Thoracic aorta (tissue), 2 donors: ENCODE measurements at places on chromosomes 2 and 18. TPM values are rescaled to one million over a fixed set of nuclear protein-coding genes. Genes with fewer than 3 reads are reported as not detected.

DNA sequence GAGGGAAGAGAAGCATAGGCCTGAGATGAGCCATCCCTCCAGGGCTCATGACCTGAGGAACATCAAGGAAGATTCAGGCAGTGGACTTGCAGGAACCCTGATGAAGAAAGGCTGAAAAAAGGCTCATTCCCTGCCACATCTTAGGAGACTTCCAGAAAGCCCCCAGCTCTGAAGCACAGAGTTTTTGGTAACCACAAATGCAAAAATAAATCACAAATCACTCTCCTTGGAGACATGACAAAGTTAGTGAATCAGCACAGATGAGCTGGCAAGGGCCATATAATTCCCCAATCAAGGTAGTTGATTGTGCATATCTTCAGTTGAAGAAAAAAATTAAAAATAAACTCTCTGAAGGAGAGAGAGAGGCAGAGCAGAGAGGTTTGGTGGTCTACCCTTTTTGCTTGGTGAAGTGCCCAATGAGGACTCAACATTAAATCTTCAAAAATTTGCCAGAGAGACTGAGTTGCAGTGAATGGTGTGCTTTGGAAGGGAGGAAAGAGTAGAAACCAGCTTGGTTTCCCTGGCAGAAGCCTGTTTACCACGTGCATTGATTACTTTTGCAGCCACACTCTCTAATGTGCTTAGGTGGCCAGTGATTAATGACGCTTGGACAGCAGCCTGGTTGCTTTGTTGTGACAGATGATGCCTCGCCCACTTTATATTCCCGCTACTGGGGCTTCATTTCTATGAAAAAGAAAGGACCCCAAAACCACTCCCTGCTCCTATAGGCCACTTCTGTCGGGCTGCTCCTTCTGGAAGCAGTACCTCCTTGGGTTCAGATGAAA is 257.4 kb upstream of the SLC14A2 start:
- no peaks in the 10 kb centered on the region for H3K27me3 ChIP-seq
- no peak for DNase-seq
- no peak overlapping the region for H3K4me3 ChIP-seq
- H3K4me1 ChIP-seq = no peaks in the 10 kb centered on the region
- H3K27ac ChIP-seq = no peak overlapping the region
- H3K36me3 ChIP-seq = no peaks in the 10 kb centered on the region

DNA sequence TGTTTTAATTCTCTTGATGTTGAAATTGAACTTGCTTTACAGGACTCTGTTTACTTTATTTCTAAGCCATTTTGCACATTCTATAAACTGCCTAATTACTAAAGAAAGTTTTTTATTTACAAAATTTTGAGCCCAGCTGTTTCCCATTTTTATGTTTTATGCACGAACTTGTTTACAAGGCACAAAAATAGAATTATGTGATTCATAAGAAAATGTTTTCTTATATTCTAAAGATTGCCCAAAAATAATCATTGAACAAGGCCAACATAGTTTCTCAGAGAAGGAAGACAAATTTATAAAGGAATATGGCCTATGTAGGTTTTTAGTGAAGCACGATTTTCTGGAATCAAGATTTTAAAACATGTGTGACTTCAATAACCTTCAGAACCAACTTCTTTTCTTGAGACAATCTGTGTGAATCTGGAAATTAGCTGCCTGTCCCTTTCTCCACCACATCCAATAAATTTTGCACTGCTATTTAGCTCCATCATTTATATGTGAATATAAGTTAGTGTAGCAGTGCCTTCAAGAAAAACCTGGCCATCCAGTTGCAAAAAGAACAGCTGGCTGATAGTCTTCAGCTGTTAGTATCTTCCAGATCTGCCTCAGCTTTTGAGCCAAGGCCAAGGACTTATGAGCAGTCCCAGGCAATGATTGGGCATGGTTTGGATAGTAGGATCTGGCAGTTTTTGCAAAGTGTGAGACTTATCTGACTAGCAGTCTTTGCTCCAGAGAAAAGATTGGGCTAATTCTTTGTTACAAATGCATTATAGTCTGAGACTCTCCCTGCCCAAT is 253.2 kb upstream of the COL3A1 start:
- H3K4me3 ChIP-seq = no peak overlapping the region
- H3K36me3 ChIP-seq = no peaks in the 10 kb centered on the region
- H3K4me1 ChIP-seq = no peaks in the 10 kb centered on the region
- no peak for DNase-seq

GRCh38 chr2:169822036-169822435 is 2.7 kb downstream of the METTL5 start:
- H3K27ac ChIP-seq = peak overlapping the region; percentile 40
- peak overlapping the region; percentile 86 for H3K4me3 ChIP-seq
- H3K36me3 ChIP-seq = peaks cover 5% of the 10 kb centered on the region
- DNase-seq = no peak

- H3K27me3 ChIP-seq = no peaks in the 10 kb centered on the region
- DNase-seq = no peak
- no peak overlapping the region for H3K27ac ChIP-seq
- H3K4me3 ChIP-seq = no peak overlapping the region
- H3K36me3 ChIP-seq = no peaks in the 10 kb centered on the region
- no peaks in the 10 kb centered on the region for H3K4me1 ChIP-seq
These were observed 14.1 kb upstream of the MYCN start for GRCh38 chr2:15926252-15926651.

DNA sequence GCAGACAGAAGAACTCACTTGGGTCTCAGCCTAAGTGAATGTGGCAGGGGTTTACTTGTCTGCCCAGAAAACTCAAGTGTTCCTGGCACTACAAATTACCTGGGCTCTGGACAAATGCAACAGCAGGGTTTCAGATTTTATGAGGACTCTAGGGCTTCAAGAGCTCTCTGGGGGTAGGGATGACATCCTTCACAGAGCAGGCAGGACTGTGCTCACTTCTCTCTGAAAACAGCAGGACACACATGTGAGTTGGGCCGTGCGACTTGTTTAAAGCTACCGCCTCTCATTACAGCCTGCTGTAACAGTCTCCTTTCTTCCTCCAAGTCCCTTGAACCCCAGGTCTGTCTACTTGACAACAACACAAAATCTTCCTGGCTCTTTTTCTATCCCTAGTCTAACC is 212.6 kb downstream of the EN1 start:
- H3K36me3 ChIP-seq = no peaks in the 10 kb centered on the region
- H3K4me1 ChIP-seq = no peaks in the 10 kb centered on the region
- no peak for DNase-seq
- no peak overlapping the region for H3K27ac ChIP-seq

DNA sequence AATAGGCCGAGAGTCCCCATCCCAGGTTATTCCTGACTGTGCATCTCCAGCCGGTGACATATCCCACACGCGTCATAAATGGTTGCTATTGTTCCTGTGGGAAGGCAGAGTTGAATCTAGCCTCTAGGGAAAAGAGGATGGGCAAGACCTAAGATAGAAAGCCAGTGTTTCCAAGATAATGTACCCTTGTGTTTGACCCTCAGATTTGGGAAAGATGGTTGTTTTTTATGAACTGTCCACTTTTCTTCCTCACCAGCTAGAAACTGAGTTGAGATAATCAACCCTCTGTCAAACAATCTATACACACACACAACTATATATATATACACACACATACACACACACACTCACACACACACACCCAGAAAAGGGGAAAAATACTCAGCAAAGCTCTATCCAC is 131.0 kb downstream of the PRKCE start:
- H3K27me3 ChIP-seq = no peaks in the 10 kb centered on the region
- no peak for DNase-seq
- H3K36me3 ChIP-seq = no peaks in the 10 kb centered on the region
- no peaks in the 10 kb centered on the region for H3K4me1 ChIP-seq

GRCh38 chr2:186098821-186099220 is 360.2 kb downstream of the FSIP2 start:
- H3K4me1 ChIP-seq = no peaks in the 10 kb centered on the region
- H3K27ac ChIP-seq = no peak overlapping the region
- no peak overlapping the region for H3K4me3 ChIP-seq
- DNase-seq = no peak
- H3K27me3 ChIP-seq = no peaks in the 10 kb centered on the region
- H3K36me3 ChIP-seq = no peaks in the 10 kb centered on the region

DNA sequence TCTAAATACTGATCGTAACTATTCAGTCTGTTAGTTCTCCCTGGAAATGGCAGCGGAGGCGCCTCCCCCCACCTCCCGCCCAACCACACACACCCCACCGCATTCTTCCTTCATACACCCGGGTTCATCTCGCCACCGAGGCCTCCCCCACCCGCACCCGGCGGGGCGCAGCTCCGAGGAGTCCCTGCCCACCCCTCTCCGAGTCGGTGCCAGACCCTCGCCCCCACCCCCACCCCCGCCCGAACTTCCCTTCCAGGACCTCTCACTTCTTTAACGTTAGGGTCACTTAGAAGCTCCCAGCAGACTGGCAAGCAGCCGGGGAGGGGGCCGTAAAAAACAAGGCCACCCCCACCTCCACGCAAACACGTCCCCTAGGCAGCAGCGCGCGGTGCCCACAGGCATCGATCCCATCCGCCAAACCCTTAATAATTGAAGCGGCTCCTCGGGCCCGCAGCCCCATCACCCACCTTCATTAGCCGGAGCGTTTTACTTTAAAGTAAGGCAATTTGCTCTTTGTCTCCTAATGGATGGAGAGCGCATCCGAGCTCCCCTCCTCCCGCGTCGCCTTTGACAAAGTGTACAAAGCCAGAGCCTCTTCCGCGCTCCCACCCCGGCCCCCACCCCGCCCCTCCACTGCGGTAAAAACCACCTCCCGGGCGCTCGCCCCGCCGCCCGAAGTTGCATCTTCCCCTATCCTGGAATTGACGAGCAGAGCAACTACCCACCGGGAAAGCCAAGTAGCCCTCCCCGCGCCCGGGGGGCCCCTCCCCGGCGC is 624 bp downstream of the ZNF516 start:
- peak overlapping the region; percentile 71 for H3K4me3 ChIP-seq
- H3K4me1 ChIP-seq = no peaks in the 10 kb centered on the region
- DNase-seq = no peak
- no peak overlapping the region for H3K27ac ChIP-seq
- H3K36me3 ChIP-seq = no peaks in the 10 kb centered on the region

- H3K4me3 ChIP-seq = no peak overlapping the region
- H3K27ac ChIP-seq = peak overlapping the region; percentile 58
- no peak for DNase-seq
- peaks cover 24% of the 10 kb centered on the region for H3K36me3 ChIP-seq
- H3K4me1 ChIP-seq = peaks cover 30% of the 10 kb centered on the region
- no peaks in the 10 kb centered on the region for H3K27me3 ChIP-seq
These were observed 211.2 kb downstream of the TNS1 start for GRCh38 chr2:217791551-217791950.

- no peaks in the 10 kb centered on the region for H3K4me1 ChIP-seq
- DNase-seq = no peak
- no peak overlapping the region for H3K27ac ChIP-seq
- H3K4me3 ChIP-seq = no peak overlapping the region
These were observed 109.0 kb upstream of the KCNJ3 start for GRCh38 chr2:154589514-154589913.

GRCh38 chr2:164992818-164993217 is 37.5 kb upstream of the SLC38A11 start:
- H3K4me3 ChIP-seq = no peak overlapping the region
- no peaks in the 10 kb centered on the region for H3K27me3 ChIP-seq
- peaks cover 19% of the 10 kb centered on the region for H3K4me1 ChIP-seq

GRCh38 chr2:236852100-236852976 is 233.4 kb upstream of the COPS8 start:
- H3K4me3 ChIP-seq = no peak overlapping the region
- DNase-seq = no peak
- H3K4me1 ChIP-seq = no peaks in the 10 kb centered on the region

GRCh38 chr2:75432761-75433361 is 127.9 kb downstream of the EVA1A start:
- H3K36me3 ChIP-seq = no peaks in the 10 kb centered on the region
- H3K27me3 ChIP-seq = no peaks in the 10 kb centered on the region
- H3K4me1 ChIP-seq = no peaks in the 10 kb centered on the region
- DNase-seq = no peak
- no peak overlapping the region for H3K4me3 ChIP-seq
- no peak overlapping the region for H3K27ac ChIP-seq

DNA sequence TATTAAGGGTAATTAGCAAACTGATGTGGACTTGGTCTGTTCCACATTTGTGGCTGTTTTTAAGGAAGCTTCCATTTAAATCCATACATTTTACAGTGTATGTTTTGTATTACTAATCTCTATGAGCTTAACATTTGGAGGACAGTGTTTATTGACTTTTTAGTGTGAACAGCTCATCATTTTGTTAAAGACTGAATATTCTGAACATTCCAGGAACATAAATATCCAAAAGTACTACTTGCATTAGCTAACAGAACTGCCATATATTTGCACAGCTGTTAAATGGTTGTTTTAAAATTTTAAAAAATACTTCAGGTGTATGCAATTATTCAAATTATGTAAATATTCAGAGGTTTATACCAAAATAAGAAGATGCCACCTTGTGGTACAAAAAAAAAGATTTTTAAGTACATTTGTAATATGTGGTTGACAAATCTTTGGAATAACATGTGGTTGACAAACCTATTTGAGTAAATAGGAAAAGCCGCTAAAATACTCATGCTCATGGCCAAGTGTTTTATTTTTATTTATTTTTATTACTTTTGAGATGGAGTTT is 439.7 kb upstream of the FANCL start:
- H3K27me3 ChIP-seq = no peaks in the 10 kb centered on the region
- no peaks in the 10 kb centered on the region for H3K4me1 ChIP-seq
- DNase-seq = no peak

GRCh38 chr2:110657724-110658305 is 20.0 kb downstream of the BUB1 start:
- no peak for DNase-seq
- H3K27ac ChIP-seq = no peak overlapping the region
- H3K27me3 ChIP-seq = no peaks in the 10 kb centered on the region

DNA sequence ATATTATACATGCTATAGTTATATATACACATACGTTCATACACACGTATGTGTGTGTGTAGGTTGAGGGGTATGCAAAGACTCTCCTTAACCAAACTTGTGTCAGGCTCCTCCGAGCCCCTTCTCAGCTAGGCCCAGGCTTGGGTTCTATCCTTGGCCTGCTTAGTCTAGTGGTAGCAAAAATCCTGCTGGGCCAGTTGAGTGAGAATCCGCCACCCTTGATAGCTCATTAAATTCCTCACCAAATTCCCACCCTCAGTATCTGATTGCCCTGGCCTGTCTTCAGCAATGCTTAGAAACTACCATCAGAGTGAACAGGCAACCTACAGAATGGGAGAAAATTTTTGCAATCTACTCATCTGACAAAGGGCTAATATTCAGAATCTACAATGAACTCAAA is 126.5 kb downstream of the TSN start:
- no peak overlapping the region for H3K4me3 ChIP-seq
- no peak for DNase-seq
- H3K27me3 ChIP-seq = no peaks in the 10 kb centered on the region
- H3K27ac ChIP-seq = no peak overlapping the region

- H3K4me1 ChIP-seq = peaks cover 3% of the 10 kb centered on the region
- H3K27me3 ChIP-seq = no peaks in the 10 kb centered on the region
- H3K27ac ChIP-seq = peak within 1 kb of the TSS; percentile 84
- DNase-seq = peak; percentile 41
- H3K4me3 ChIP-seq = peak within 1 kb of the TSS; percentile 83
These were observed at the start of gene MRPS5 for GRCh38 chr2:95121407-95122196. TSS of gene MRPS5 (minus strand) at chr2:95121808. CDS start at chr2:95121791, 17 bp downstream.

- no peaks in the 10 kb centered on the region for H3K27me3 ChIP-seq
- peaks cover 20% of the 10 kb centered on the region for H3K4me1 ChIP-seq
- no peaks in the 10 kb centered on the region for H3K36me3 ChIP-seq
- no peak overlapping the region for H3K27ac ChIP-seq
- DNase-seq = no peak
- no peak overlapping the region for H3K4me3 ChIP-seq
These were observed 21.6 kb downstream of the DNMT3A start for GRCh38 chr2:25320077-25320476.

NR4A2 gene
- total RNA-seq = 4.4 TPM

PMAIP1 gene
- not detected for total RNA-seq

GORASP2 gene
- total RNA-seq = 46.3 TPM

TMEM178A gene
- 6.5 TPM for total RNA-seq

TUBA3E gene
- total RNA-seq = not detected

CD226 gene
- 0.68 TPM for total RNA-seq

AFG3L2 gene
- total RNA-seq = 24.2 TPM
